ENCODE measurements at places on chromosomes 12 and 14.

DNA sequence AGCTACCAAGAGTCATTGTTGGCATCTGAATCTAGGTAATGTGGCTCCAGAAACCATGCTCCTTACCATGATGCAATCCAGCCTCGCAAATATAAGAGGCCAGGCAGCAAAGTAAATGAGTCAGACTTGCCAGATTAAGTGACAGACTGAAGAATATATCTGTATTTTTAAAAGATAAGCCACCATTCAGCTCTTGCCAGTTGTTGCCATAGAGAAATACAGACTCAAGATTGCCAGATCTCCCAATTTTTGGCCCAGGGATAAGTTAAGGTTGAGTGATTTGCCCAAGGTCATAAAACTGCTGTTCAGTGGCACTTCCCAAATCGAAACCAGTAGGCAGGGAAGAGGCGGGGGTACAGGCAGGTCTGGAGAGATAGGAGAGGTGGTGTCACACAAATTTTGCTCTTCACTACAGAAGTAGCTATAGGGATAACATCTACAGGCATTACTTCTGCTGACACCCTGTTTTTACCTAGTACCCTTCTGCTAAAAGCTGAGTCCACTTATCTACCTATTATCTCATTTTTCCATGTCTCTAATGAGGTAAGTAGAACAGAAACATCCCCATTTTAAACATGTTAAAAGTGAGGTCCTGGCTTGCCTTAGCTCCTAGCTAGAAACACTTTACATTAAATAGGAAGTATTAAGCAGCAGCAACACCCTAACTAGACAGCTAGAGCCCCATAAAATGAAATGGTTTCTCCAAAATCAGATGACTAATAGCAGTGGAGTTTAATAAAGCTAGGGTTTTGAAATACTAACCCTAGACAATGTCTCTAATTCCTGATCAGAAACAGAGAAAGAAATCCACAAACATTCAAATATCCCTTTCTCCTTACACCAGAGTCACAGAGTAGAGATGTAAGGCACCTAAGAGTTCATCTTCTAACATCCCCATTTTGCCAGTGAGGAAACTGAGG, 19.5 kb downstream of the DCAF5 start:
- DNase-seq = no peak
- H3K4me3 ChIP-seq = no peak overlapping the region
- H3K36me3 ChIP-seq = no peaks in the 10 kb centered on the region

DNA sequence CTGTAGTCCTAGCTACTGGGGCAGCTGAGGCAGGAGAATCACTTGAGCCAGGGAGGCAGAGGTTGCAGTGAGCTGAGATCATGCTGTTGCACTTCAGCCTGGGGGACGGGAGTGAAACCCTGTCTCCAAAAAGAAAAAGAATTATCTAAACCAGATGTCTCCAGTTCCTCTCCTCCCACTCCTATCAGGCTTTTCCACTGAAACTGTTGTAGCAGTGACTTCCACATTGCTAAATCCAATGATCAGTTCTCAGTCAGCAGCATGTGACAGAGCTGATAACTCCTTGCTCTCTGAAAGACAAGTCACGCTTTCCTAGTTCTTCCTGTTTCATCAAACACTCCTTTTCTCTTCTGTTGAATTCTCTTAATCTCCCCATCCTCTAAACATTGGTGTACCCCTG, 8.6 kb downstream of the SLC38A6 start:
- no peak overlapping the region for H3K4me3 ChIP-seq
- no peaks in the 10 kb centered on the region for H3K4me1 ChIP-seq
- H3K36me3 ChIP-seq = peaks cover 1% of the 10 kb centered on the region
- H3K27me3 ChIP-seq = no peaks in the 10 kb centered on the region
- DNase-seq = no peak

DNA sequence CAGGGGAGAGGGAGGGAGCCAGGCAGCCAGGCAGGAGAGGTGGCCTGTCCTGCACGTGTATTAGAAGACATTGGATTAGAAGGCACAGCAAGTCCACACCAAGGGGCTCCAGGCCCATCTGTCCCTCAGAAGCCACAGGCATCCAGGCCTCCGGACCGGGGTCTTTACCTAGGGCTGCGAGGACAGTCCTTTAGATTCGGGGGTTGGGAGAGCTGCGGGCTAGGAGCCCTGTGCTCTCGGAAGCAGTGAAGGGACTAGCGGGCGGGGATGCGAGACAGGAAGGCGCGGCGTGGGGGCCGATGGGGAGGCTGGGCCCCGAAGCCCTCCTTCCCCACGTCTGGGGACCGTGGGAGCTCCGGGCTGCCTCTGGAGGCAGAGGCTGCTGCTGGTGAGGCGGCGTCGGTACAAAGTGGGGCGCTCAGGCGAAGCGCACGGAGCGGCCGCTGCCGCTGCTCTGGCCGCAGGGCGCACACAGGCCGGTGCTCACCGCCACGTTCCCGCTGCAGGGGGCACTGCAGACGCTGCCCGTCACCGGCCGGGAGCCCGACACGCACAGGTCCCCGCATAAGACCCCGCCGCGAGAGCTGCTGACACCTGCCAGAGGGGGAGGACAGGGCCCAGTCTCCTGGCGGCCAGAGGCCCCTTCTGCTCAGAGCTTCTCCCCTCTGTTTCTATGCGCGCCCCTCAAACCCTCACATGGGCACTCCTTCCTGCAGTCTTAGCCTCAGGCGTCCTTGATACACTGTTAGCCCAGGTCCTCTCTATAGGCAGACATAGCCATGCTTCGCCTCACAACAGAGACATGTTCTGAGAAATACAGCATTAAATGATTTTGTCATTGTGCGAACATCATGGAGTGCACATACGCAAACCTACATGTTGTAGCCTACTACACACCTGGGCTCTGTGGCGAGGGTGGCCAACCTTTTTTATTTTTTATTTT, 17.3 kb downstream of the KRT7 start:
- peaks cover 42% of the 10 kb centered on the region for H3K27me3 ChIP-seq
- peaks cover 20% of the 10 kb centered on the region for H3K4me1 ChIP-seq
- H3K36me3 ChIP-seq = no peaks in the 10 kb centered on the region

DNA sequence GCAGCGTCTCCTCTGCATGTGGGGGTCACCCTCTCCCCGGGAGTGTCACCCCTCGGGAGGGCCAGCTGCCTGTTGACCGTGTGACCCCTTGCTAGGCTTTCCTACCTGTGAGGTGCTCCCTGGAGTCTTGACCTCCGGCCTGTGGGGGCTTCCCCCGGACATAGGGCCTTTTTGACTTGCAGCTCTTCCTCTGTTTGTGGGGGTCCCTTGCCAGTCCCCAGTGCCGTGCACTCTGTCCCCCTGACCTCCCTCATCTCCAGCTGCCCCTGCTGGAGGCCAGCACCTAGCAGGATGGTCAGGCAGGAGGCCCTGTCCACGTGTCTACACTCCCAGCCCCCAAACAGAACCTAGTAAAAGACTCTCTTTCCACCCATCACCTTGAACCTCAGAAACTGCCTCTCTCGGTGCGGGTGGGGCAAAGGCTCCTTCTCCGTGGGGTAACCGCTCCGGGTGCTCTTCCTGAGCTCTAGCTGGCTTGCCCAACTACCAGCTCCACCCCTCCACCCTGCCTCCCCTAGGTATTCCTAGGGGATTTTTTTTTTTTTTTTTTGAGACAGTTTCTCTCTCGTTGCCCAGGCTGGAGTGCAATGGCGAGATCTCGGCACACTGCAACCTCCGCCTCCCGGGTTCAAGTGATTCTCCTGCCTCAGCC, 810 bp downstream of the AACS start:
- H3K4me1 ChIP-seq = peaks cover 20% of the 10 kb centered on the region
- peak overlapping the region; percentile 82 for H3K4me3 ChIP-seq
- no peak for DNase-seq
- peaks cover 7% of the 10 kb centered on the region for H3K27me3 ChIP-seq
- peak overlapping the region; percentile 53 for H3K27ac ChIP-seq
- H3K36me3 ChIP-seq = no peaks in the 10 kb centered on the region

GRCh38 chr12:19763488-19763887, 324.2 kb downstream of the AEBP2 start:
- peaks cover 8% of the 10 kb centered on the region for H3K4me1 ChIP-seq
- no peaks in the 10 kb centered on the region for H3K36me3 ChIP-seq
- H3K4me3 ChIP-seq = no peak overlapping the region
- no peak overlapping the region for H3K27ac ChIP-seq

DNA sequence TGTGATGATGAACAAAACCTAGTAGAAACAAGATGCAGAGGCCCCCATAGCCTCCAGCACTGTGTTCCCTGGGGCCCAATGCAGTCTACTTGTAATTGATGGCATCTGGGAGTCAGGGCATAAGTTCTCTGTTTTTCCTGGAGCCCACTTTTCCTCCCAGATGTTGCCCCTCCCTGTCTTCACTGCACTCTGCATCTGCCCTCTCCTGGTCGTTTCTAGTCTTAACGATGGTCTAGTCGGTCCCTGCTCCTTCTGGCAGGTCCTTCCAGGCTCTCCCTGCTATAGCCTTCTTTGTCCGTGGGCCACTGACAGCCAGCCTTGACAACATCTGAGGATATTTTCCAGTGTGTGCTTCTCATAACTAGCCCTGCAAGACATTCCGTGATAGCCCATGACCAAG, 208.3 kb downstream of the GXYLT1 start:
- DNase-seq = no peak
- H3K4me1 ChIP-seq = peaks cover 24% of the 10 kb centered on the region
- H3K27me3 ChIP-seq = no peaks in the 10 kb centered on the region
- H3K27ac ChIP-seq = no peak overlapping the region
- H3K36me3 ChIP-seq = peaks cover 4% of the 10 kb centered on the region

- no peak overlapping the region for H3K27ac ChIP-seq
- no peak overlapping the region for H3K4me3 ChIP-seq
Observed at GRCh38 chr12:104154286-104154685, 16.3 kb upstream of the NFYB start.

DNA sequence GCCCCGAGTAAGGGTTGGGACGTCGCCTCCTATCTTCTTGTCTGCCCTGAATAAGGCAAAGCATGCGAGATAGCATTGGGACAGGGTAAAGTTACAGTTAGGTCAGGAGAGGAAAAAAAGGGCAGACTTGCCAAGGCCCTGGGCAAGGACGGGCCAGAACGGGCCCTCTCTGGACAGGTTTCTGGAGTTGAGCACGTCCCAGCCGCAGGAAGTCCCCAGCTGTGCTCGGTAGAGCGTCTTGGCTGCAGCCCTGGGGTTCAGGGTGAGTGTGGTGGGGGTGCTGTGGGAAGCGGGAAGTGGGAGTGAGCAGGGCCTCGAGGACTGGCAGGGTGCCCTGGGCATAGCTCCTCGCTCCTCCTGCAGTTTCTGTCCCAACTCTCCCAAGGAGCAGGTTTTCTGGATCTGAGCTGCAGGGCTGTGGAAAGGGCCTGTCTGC, 5.4 kb downstream of the RPS6KL1 start:
- no peaks in the 10 kb centered on the region for H3K36me3 ChIP-seq
- DNase-seq = no peak
- H3K4me1 ChIP-seq = peaks cover 2% of the 10 kb centered on the region
- H3K4me3 ChIP-seq = no peak overlapping the region

DNA sequence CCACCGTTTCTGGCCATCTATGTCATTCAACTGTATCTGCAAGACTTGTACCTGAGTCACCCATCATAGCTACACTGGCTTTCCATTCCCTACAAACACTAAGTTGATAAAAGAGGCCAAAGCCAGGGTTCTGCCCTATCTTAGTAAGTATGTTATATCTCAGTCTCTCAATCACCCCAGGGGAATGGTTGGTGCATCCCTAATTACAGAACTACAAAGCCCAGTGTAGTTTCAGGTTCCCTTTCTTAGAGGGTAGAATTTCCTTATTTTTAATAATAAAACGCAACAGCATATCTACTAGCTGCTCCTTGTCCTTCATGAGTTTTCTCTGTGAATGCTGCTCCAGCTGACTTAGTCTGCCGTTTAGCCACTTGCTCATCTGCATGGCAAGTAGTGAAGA, 57.6 kb downstream of the ST8SIA1 start:
- H3K36me3 ChIP-seq = no peaks in the 10 kb centered on the region
- no peaks in the 10 kb centered on the region for H3K4me1 ChIP-seq
- no peak overlapping the region for H3K4me3 ChIP-seq
- no peaks in the 10 kb centered on the region for H3K27me3 ChIP-seq
- DNase-seq = no peak
- H3K27ac ChIP-seq = no peak overlapping the region

DNA sequence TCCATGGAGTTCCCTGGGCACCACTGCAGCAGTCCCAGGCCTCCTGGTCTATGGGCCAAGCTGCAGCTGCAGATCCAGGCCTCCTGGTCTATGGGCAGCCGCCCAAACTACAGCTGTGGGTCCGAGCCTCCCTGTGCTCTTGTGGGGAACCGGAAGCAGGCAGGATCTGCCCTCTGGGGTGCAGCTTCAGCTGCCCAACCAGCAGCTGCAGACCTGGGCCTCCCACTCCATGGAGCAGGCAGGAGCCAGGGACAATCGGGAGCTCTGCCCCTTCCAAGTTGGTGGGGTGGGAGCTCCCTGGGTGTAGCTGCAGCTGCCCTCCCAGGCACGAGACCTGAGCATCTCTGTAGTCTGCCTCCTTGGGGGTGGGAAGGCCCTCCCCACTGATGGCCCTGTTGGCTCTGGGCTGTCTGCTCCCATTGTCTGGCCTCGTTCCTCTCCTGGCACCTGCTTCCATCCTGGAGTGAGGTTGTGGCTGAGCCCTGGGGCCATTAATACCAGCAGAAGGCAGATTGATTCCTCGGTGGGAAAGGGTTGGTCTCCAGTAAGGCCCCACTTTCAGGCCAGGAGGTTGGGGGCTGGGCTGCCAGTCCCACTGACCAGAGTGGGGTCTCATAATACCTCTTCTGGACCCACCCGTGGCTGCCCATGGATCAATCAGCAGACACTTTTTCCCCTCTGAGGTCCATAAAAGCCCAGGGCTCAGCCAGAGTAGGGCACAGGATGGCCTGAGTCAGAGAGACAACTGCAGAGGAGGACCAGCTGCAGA, 142.1 kb downstream of the GPR65 start:
- peaks cover 7% of the 10 kb centered on the region for H3K4me1 ChIP-seq
- H3K36me3 ChIP-seq = no peaks in the 10 kb centered on the region
- no peak overlapping the region for H3K27ac ChIP-seq

GRCh38 chr14:100655741-100656085, 68.5 kb upstream of the BEGAIN start:
- peaks cover 3% of the 10 kb centered on the region for H3K4me1 ChIP-seq
- no peak overlapping the region for H3K4me3 ChIP-seq
- H3K27ac ChIP-seq = peak overlapping the region; percentile 21
- no peaks in the 10 kb centered on the region for H3K36me3 ChIP-seq

- no peak for DNase-seq
- H3K4me3 ChIP-seq = no peak overlapping the region
- H3K27ac ChIP-seq = no peak overlapping the region
- H3K4me1 ChIP-seq = no peaks in the 10 kb centered on the region
Observed at GRCh38 chr12:123754041-123754772, 7.9 kb upstream of the DNAH10 start.

DNA sequence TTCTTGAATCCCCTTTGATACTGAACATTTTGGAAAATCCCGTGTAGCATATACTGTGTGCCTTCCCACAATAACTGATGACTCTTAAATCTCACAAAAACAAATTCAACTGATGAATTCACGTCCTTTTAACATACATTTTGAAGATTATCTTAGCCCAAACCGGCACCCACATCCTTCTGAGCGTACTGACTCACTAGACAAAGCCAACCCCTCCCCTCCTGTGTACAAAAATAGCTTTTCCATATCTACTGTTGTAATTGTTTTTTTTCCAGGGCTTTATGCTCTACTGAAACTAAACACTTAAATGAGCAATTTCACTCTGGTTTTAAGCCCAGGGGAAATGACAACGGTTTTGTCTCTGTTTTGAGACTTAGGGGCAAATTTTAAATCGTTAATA, 109.4 kb upstream of the ATF7IP start:
- H3K27ac ChIP-seq = peak overlapping the region; percentile 97
- H3K4me3 ChIP-seq = no peak overlapping the region
- H3K4me1 ChIP-seq = peaks cover 49% of the 10 kb centered on the region
- H3K36me3 ChIP-seq = peaks cover 12% of the 10 kb centered on the region

- H3K27ac ChIP-seq = no peak overlapping the region
- peaks cover 26% of the 10 kb centered on the region for H3K4me1 ChIP-seq
- H3K27me3 ChIP-seq = no peaks in the 10 kb centered on the region
- no peak overlapping the region for H3K4me3 ChIP-seq
- no peak for DNase-seq
- H3K36me3 ChIP-seq = no peaks in the 10 kb centered on the region
Observed at GRCh38 chr14:61663312-61663979, 31.9 kb upstream of the HIF1A start.

Measured in mesothelial cell of epicardium (in vitro differentiated cells).